ENCODE measurements at places on chromosomes 5 and 9. TPM values are rescaled to one million over a fixed set of nuclear protein-coding genes. Genes with fewer than 3 reads are reported as not detected.

The PDGFRB gene
- total RNA-seq: 59.6 TPM

DNA sequence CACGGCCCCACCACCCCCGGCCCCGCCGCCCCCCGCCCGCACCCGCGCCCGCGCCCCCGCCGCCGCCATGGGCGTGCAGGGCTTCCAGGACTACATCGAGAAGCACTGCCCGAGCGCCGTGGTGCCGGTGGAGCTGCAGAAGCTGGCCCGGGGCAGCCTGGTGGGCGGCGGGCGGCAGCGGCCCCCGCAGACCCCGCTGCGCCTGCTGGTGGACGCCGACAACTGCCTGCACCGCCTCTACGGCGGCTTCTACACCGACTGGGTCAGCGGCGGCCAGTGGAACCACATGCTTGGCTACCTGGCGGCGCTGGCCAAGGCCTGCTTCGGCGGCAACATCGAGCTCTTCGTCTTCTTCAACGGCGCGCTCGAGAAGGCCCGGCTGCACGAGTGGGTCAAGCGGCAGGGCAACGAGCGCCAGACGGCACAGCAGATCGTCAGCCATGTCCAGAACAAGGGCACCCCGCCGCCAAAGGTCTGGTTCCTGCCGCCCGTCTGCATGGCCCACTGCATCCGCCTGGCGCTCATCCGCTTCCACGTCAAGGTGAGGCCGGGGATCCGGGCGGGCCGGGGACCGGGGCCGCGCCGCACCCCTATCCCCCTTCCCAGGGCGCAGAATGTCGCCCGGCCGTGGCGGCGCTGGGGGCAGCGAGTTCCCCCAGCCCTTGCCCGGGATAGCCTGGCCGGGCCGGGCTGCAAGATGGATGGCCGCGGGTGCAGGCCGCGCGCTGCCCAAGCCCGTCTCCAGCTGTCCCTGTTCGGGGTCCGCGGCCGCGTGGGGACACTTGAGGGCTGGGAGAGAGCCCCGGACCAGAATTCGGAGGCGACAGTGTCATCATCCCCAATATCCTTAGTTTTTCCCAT is 594 bp downstream of the FAM120A start:
- peak; percentile 78 for DNase-seq

- DNase-seq: no peak
These were observed 29.5 kb upstream of the FOXI1 start for GRCh38 chr5:170076211-170076610.

DNA sequence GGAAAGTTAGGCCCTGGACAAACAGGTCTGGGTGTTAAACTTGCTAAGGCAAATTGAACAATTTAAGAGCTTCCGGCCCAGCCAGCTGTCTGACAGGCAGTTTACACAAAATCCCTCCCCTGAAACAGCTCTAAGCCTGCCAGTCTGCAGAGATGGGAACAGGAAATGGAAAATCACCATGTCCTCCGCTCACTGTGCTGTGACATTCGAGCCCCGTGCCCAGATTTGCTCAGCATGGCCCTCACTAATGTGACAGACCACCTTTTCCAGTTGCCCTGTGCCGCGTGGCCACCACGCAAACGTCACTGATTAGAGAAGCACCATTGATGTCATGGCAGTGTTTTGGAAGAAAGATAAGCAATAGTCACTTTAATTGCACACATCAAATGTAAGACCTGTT is 41.0 kb downstream of the CCNJL start:
- no peak for DNase-seq

DNA sequence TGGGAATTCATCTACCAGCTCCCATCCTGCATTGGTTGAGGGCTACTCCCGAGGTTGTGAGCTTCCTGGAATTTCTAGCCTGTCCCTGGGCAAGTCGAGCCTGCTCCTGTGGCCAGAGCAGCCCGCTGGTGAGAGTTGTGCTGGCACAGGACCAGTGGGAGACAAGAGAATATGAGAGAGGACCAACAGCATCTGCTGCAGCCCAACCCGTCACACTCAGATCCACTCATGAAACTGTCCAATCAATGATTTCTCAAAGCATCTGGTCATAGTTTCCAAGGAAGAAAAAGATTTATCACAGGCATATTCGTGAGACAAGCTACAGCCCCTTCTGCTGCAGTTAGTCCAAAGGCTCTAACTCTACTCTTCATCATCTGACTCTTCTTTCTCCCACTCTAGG is 64.4 kb upstream of the RAI14 start:
- no peak for DNase-seq

- DNase-seq: no peak
These were observed 412.9 kb downstream of the ZSWIM6 start for GRCh38 chr5:61744690-61745619.

DNA sequence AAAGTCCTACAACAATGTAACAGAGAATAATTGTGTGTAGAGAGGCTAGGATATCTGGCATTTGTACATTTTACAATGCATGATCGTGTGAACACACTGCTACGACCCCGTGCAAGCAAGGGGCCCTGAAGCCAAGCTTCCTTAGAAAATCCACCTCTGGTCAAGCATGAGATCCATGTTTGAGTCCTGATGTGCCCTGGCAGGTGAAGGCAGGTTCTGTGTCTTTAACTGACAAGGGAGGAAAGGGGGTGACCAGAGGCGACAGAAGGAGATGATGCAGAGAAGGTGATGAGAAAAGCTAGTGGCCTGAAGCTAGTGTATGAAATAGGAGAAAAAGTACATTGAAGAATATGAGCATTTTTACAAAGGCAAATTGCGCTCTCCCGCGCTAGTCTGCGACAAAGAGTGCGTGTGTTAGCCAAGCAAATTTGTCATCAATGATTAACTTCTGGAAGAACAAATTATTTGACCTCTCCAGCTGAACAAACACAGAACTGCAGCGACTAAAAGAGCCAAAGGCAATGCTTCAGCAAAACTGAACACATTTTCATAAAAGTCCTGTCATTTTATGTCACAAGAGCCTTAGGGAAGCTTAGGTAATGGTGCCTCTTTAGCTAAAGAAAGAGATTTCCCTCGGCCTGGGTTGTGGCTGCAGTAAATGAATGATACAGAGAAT is 101.7 kb upstream of the DAPK1 start:
- DNase-seq: no peak

- no peak for DNase-seq
These were observed 50.6 kb downstream of the RASEF start for GRCh38 chr9:83012168-83012921.

DNA sequence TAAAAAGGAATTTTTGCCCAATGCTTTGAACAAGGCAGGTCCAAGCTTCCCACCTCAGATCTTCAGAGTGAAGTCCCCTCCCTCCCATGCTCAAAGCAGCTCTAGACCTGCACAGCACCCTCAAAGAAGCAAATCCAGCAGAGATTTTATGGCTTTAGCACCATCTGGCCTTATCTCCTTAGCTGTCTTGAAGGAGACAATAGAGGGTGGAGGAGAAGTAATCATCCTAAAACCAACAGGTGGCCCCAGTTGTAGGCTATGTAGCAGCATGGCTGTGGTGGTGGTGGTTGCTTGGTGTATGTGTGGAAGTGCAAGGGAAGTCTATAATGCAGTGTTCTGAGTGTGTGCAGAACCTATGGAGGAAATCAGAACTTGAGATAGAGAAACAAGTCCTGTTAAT is 140.1 kb downstream of the GRIA1 start:
- no peak for DNase-seq

GRCh38 chr9:9598723-9599122 is 1014.1 kb downstream of the PTPRD start:
- DNase-seq: no peak

- no peak for DNase-seq
These were observed 148.1 kb downstream of the PARP8 start for GRCh38 chr5:50814556-50814955.

All from sigmoid colon (tissue), 7 donors.